ENCODE measurements at places on chromosomes 2 and 18. TPM values are rescaled to one million over a fixed set of nuclear protein-coding genes. Genes with fewer than 3 reads are reported as not detected.
A peak's percentile ranks its signal among the peaks of the same experiment; 100 is the strongest.

DNA sequence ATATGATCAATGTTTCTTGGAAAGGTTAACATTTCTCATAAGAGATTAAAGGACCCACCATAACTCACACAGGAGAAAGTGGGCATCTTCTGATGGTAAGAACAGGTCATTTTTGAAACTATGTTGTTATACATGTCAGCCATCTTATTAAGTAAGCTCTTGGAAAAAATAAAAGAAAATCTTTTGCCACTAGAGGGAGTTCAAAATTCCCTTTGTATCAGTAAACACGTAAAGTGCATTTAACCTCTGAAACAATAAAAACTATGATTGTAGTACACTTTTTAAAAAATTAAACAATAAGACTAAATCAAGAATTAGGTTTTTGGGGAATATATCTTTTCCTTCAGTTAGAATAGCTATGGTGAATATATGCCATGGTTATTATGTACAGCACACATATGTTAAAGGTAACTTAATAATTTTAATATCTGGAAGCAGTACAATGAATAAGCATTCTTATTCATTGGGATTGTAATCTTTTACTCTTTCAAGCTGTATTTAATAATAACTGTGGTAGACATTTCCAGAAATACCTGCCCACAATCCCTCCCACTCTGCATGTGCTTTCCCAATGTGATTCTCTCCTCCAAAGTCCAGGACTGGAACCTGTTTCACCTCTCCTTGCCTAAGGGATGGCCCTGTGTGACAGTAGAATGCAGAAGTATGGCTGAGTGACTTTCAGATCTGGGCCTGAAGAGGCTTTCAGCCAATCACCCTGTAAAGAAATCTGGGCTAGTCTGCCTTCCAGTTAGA, 64.2 kb downstream of the RBMS1 start:
- peak; percentile 81 for DNase-seq

DNA sequence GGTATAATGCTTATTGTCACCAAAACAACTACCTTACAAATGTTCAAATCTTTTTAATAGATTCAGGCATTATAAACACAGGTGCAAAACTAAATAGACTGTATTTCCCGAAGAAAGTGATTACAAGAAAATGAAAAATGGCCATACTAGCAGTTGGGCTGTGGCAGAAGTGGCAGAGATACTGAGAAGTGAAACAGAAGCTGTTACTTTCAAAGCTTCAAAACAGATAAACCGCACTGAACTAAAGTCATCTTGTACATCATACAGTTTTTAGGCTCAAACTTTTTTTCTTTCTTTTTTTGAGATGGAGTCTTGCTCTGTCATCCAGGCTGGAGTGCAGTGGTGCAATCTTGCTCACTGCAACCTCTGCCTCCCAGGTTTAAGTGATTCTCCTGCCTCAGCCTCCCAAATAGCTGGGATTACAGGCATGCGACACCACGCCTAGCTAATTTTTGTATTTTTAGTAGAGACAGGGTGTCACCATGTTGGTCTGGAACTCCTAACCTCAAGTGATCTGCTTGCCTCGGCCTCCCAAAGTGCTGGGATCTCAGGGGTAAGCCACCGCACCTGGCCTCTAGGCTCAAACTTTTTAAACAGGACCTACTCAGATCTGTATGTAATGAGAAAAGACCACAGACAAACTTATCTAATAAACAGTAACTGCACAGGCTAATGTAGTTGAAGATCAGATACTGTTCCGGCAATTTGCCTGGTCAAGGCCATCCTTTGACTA, 77.9 kb upstream of the SATB2 start:
- DNase-seq: peak; percentile 14

GRCh38 chr2:61604433-61604832, 66.3 kb upstream of the XPO1 start:
- DNase-seq: no peak

GRCh38 chr2:178632729-178633128, 152.5 kb downstream of the PLEKHA3 start:
- no peak for DNase-seq

- no peak for DNase-seq
Observed at GRCh38 chr2:232779465-232779864, 3.1 kb upstream of the KCNJ13 start.

- no peak for DNase-seq
Observed at GRCh38 chr2:103169861-103170260, 408.0 kb downstream of the TMEM182 start.

DNA sequence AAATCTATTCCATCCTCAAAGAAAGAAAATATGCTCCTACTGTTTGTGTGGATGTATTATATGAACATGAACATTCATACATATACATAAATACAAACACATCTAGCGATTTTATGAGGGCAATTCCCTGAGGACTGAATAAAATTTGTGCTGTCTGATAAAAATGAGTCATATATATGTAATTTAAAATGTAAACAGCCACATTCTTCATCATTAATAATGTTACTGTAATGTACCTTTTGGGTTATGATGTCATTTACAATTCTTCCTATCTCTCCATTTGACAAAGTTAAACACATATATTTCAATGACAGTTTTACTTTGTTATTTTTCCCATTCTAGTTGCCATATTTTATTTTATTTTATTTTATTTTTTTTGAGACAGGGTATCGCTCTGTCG, 91.3 kb upstream of the ZFP36L2 start:
- DNase-seq: no peak

The CNRIP1 gene
- polyA plus RNA-seq: 32.8 TPM

The CIB4 gene
- polyA plus RNA-seq: not detected
